Stimulated activated CD8-positive, alpha-beta memory T cell treated with anti-CD3 and anti-CD28 coated beads, Interleukin-2, amount 100 ng/mL, for 1 hour (primary cell): ENCODE measurements at places on chromosomes 11 and 22.

DNA sequence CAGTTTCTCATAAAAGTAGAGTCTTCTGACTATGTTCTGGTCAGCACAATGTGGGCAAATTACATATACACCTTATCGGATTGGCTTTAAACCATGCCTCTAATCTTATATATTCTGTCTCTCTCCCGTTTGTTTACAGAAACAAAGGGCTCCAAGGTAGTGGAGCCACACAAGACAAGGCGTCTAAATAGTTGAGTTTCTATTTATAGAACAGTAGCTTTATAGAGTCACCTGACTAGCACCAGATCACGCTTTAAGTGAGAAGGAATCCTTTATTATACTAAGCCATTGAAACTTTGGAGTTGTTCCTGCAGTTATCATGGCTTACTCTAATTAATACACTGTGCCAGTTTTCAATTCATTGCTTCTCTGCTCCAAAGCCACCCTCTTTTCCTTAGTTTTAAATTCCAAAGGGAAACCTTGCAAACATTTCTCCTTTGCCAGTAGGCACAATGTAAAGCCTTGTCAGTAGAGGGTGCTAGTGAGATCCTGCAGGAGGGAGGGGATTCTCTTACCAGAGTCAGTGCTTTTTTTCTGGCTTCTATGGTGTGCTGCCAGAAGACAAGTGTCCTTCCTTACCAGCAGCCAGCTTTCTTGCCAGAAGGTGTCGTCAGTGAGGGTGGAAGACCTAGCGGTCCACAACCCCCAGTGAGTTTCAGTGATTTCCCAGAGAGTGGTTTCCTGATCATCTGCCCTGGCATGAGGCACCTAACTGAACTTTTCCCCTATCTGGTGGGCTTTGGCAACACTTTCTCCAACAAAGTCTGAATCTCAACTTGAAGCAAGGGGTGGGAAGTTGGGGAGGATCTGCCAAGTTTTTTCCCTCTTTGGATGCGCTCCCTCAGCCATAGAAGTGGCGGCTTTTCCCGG lies 71.7 kb downstream of the RAB38 start:
- DNase-seq: no peak

DNA sequence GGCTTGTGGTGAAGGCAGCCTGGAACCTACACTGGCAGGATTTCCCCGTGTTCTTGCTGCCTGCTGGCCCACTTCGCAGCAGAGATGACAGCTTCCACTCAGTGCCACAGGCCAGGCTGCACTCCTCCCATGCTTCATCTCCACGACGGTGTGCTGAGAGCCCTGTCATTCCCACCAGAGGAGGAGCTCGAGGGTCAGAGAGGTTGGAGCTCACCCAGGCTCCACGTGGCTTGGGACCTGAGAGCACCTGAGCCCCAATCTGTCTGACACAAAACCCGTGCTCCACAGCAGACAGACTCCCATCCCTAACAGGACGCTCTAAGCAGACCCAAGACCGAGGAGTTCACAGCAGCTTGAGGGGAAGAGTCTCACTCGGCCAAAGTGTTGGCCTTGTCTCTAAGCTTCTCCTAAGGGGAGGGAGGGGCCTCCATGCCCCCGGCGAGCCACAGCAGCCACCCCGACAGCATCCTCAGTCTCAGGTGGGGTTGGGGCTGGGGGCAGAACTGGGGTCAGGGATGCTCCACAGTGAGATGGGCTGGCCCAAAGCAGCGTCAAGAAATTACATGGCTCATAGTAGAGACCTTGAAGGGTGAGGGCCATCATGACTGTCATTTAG lies 10.7 kb downstream of the LRFN4 start:
- no peak for DNase-seq

GRCh38 chr11:27085605-27086004 lies 45.0 kb downstream of the BBOX1 start:
- DNase-seq: no peak

DNA sequence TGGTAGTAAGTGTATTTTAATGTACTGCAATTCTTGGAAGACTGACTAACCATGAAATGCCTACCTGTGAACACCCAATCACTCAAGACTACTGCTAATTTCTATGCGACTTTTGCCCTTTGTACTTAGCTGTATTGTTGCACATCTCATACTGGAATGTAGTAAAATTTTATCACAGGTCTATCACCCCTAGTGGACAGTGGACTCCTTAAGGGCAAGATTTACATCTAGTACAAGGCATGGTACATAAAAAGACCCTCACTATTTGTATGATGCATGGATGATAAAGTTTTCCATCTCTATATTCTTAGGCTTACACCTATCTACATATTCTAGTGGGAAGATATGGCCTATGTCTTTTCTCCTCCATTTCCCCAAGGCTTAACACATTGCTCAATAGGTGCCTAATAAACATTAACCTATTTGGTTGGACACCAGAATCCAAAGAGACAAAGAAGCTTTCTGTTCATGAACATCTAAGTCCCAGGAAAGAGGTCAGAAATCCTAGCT lies 26.1 kb downstream of the SERGEF start:
- DNase-seq: no peak

- DNase-seq: no peak
Measured at GRCh38 chr22:27512283-27512761, 289.2 kb downstream of the MN1 start.

GRCh38 chr11:129395883-129396282 lies 20.2 kb downstream of the BARX2 start:
- no peak for DNase-seq

- no peak for DNase-seq
Measured at GRCh38 chr11:73761403-73761945, 600 bp upstream of the RAB6A start.

GRCh38 chr22:45069925-45070324 lies 60.1 kb upstream of the PHF21B start:
- DNase-seq: no peak
